Amniotic stem cell (primary cell): ENCODE measurements at places on chromosomes 12 and 14.
A peak's percentile ranks its signal among the peaks of the same experiment; 100 is the strongest.

- peak; percentile 19 for DNase-seq
Measured at GRCh38 chr14:22432348-22432976, 156.6 kb downstream of the DAD1 start.

- no peak for DNase-seq
Measured at GRCh38 chr12:127113945-127114344, 1153.0 kb upstream of the TMEM132C start.

- DNase-seq: peak; percentile 7
Measured at GRCh38 chr12:90695415-90695814, 259.6 kb downstream of the CCER1 start.

GRCh38 chr12:33245434-33245833 is 194.2 kb downstream of the SYT10 start:
- no peak for DNase-seq

DNA sequence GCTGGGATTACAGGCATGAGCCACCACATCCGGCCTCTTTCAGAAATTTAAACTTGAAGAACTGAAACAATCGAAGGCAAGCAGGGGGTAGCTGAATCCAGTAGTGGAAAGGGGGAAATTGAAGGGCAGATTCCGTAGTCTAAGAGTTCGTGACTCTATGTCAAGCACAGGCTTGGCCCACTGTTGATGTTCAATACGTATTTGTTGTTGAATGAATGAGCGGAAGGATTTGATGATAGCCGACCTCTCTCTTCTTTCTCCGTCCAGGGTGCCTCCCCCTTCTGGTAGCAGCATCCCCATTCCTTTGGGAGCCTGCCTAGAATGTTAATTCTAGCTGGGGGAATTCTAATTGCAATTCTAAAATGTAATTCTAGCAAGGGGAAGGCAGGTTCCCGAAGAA is 59.8 kb upstream of the MED13L start:
- no peak for DNase-seq

DNA sequence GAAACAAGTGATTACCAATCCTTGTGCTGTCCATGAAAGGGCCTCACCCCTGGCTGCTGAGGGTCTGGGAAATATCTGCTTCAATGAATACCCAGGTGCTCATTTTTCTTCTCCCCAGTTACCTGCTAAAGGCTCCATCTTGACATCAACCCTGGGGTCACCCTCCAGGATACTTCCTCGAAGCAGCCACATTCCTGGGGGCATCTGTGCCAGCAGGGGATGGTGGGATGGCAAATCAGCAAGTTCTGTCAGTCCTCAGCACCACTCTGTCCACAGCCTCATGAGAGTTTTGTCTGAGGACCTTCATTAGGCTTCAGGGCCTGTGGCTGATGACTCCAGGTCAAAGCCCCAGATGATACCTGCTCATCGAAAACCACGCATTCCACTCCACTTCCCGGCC is 124.8 kb downstream of the ZFP36L1 start:
- no peak for DNase-seq

GRCh38 chr12:92721130-92721529 is 18.3 kb downstream of the PLEKHG7 start:
- no peak for DNase-seq

GRCh38 chr14:93719256-93719655 is 69.0 kb downstream of the PRIMA1 start:
- no peak for DNase-seq

DNA sequence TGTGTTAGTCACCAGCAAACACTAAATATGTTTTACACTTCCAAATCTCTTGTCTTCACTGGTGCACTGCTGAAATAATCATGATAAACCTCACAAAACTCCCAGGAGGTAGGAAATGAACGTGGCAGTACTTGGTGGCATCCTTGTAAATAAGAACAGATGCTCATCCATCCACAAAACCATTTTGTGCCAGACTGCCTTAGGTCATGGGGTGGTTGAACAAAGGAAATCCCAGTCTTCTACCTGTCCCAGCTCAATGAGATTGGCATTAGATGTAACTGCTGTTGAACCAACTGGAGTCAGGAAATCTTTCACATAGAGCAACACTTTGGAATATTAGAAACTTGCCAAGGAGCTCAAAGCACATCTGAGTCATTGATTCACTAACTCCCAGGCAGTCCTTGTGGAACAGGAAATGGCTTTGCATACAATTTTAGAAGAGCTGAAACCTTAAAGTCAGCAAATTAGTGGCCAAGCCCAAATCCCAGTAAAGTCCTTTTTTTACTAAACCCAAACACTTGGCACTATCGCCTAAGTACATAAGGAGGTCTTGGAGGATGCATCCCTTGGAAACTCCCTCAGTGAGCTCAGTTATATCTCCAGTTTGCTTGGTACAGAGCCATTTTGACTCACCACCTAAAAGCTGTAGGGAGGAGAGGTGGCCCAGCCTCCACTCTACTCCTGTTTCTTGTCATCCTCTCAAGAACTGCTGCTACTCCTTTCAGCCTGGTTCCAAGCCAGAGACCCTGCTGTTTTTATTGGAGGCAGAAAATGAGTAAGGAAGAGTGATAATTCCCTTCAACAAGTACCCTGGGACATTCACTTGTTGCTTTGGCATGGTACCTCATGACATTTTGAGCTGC is 208.0 kb downstream of the NOVA1 start:
- no peak for DNase-seq

DNA sequence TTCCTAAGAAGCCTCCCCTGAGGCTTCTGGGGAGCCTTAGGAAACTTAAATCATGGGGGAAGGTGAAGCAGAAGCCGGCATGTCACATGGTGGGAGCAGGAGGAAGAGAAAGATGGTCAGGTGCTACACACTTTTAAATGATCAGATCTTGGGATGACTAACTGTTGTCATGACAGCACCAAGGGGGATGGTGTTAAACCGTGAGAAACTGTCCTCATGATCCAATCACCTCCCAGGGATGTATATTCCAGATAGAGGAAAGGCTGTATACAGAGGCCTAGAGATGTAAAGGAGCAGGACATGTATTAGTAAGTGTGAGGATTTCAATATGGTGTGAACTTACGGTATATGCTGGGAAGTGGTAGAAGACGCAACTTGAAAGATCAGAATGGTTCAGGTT is 121.1 kb downstream of the CAND1 start:
- DNase-seq: no peak

DNA sequence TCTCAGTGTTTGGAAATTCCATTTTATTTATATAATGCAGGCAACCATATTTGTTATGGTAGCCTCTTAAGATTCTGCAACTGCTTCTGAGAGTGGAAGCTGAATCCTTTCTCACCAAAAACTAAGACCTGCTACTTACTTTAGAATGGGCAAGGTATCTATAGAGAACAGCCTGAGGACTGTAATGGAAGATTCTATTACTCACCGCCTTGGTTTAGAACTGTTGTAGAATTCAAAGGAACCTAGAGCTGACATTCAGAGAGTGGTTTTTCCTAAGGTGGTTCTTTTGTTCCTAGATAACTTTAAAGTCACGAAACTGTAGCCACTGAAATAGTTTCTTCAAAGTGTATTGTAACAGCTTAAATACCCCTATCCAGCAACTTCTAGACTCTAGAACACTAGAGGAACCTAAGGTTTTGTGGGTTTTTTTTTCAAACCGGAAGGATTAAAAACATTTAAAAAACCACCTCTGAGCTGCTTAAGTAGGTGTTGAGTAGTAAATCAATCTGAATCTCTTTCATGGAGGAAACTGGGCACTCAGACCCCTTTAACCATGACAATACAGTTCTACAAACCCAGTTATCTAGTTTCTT is 4.2 kb downstream of the TDP1 start:
- DNase-seq: no peak

DNA sequence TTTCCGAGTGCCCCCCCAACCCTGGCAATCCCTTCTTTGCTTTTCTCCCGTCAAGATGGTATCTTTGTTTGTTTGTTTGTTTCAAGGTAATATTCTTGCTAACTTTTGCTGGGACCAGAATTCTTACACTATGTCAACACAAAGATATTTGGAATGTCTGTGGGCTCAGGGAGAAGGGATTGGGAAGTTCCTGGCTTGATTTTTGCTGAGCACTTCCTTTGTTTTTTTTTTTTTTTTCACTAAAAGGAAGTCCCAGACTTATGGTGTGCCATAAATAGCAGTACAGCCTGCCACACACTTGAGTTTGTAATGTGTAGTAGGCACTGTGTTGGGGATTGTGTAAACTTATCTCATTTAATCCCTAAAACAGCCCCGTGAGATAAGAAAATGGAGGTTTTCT is 11.2 kb upstream of the RNU6-7 start:
- no peak for DNase-seq

GRCh38 chr12:103677905-103678304 is 90.8 kb downstream of the STAB2 start:
- DNase-seq: no peak

DNA sequence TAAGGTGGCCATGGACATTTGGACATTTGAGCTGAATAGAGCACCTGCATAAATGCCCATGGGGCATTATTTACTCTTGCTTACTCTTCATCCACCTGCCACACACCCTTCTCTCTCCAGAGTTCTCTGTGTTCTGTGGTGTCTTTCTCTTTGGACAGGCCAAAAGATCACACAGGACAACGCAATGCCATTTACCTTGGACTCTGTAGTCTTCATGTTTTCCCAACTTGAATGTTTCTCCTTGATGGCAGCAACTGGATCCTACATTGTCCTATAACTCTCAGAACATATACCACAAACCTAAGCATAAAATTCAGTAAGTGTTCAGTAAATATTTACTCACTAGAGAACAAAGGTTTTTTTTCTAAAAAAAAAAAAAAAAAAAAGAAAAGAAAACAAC is 41.7 kb upstream of the PTHLH start:
- no peak for DNase-seq

DNA sequence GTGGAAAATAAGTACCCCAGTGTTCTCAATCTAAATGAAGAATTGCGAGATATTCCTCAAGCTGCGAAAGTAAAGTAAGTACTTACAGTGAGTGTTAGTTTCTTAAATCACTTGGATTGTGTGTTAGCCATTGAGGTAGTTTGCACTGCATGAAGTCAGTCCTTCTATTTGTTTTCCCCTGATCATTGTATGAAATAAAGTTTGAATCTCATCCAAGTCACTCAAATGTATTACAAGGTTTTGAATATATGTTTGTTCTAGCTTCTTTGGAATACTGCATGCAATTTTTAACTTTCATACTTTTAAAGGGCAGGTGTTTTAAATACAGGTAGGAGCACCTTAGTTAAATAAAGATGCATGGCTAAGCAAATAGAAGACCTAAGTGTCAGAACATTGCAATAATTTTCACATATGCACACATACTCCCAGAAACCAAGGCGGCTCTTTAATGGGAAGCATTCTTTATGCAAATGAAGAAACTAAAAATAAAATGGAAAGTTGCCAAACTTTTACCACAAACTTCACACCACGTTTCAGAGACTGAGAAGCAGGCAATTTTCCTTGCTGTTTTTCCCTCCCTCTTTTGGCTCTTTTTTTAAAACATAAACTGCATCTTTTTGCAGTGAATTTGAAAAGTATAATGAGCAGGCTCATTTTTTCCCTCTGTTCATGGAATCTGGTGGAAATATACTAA is 105.6 kb downstream of the GPR135 start:
- DNase-seq: no peak

GRCh38 chr12:29521951-29522350 is 24.5 kb upstream of the OVCH1 start:
- peak; percentile 3 for DNase-seq

DNA sequence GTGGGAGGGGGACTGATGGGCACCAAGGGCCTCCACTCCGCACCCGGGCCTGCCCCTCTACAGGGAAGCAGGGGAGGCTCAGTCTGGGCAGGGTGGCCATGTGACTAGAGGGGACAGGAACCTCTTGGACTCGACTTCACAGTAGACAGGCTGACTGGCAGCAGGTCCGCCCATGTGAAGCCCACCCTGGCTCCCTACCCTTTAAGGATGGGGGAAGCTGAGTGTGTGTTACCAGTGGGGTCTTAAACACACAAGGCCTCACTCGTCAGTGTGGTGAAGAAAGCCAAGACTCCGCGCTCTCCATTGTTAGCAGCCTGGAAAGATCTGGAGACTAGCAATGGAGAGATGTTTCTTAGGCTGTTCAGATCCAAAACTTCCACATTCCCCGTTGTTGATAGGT is 52.4 kb downstream of the ANAPC7 start:
- no peak for DNase-seq

DNA sequence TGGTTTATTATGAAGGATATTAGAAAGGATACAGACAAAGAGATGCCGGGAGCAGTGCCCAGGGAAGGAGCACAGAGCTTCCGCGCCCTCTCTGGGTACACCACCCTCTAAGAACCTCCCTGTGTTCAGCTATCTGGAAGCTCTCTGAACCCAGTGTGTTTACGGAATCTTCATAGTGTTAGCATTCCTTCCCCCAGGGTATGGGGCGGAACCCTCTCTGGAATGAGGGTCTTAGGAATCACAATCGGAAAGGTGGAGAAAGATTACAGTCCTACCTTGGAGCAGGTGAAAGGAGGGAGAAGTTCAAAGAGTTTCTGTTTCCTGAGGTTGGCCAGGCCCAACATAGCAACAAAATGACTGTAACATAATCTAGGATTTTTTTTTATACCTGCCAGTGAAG is 6.8 kb upstream of the NUDT4 start:
- no peak for DNase-seq

- no peak for DNase-seq
Measured at GRCh38 chr12:4193821-4194220, 79.7 kb upstream of the CCND2 start.

- DNase-seq: no peak
Measured at GRCh38 chr12:26120561-26121274, 4.1 kb downstream of the BHLHE41 start.

- DNase-seq: no peak
Measured at GRCh38 chr12:123957196-123957595, 15.4 kb downstream of the CCDC92 start.

DNA sequence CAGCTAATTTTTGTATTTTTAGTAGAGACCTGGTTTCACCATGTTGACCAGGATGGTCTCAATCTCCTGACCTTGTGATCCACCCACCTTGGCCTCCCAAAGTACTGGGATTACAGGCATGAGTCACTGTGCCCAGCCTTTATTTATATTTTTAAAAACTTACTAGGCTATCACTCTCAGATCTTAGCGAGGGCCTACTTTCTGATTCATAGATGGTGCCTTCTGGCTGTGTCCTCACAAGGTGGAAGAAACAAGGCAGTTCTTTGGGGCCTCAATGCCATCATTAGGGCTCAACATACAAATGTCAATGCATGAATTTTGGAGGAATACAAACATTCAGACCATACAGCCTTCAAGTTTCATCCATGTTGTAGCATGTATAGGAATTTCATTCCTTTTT is 2.4 kb upstream of the DGLUCY start:
- DNase-seq: no peak

DNA sequence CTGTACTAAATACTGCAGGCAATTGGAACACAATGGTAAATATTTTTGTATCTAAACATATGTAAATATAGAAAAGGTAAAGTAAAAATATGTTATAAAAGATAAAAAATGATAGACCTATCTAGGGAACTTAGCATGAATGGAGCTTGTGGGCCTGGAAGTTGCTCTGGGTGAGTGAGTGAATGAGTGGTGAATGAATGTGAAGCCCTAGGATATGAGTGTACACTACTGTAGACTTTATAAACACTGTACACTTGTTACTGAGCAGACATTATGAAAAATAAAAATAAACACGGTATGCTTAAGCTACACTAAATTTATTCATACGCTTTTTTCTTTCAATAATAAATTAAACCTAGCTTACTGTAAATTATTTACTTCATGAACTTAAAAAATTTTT is 7.8 kb downstream of the FNTB start:
- no peak for DNase-seq
